ENCODE measurements at places on chromosomes 11 and 22.

DNA sequence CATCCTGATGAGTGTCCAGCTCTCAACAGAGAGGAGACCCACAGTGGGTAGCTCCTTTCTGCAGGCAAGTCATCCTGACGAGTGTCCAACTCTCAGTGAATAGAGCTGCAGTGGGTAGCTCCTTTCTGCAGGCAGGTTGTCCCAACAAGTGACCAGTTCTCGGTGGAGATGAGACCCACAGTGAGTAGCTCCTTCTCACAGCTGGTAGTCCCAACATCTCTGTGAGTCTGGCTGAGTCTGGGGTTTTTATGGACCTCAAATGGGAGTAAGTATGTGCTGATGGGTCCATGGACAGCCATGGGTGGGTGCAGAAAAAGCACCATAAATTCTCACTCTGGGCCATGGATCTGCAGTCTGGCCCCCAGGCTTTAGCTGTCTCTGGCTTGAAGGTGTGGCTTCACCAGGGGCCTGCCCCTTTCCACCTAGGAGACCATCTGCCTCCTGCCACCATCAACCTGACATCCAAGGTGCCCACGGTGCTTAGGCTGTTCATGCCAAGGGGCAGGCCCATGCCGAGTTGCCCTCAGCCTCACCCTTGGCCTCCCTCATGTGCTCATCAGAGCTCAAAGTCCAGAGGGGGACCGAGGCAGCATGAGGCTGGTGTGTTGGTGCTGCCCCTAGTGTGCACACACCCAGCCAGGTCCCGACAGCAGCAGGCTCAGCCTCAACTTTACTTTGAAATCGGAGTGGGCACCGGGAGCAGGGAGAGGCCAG is 15.3 kb downstream of the NPAT start:
- DNase-seq = no peak

- no peak for DNase-seq
Observed at GRCh38 chr11:73325036-73325981, 17.2 kb downstream of the ARHGEF17 start.

DNA sequence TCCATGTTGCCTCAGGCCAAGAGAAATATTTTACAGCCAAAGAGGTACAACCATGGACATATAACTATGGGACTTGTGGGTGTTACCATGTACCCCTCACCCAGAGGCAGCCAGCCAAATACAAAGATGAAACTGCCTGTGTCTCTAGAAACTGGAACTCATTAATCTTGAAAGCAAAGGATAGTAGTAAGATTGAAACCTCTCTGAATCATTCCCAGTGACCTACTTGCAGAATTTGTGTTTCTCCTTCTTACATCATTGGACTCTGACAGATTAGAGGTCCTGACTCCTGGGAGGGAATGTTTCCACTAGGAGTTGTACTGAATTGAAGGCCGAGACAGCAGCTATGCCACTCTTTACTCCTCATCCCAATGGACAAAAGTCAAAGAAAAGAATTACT is 257.4 kb upstream of the UBASH3B start:
- no peak for DNase-seq

- DNase-seq = no peak
Observed at GRCh38 chr11:28137832-28138231, 29.6 kb downstream of the METTL15 start.

- no peak for DNase-seq
Observed at GRCh38 chr22:31474743-31475142, 14.9 kb downstream of the EIF4ENIF1 start.

All from HEK293T (cell line).